ENCODE measurements at places on chromosomes 2 and 18.

DNA sequence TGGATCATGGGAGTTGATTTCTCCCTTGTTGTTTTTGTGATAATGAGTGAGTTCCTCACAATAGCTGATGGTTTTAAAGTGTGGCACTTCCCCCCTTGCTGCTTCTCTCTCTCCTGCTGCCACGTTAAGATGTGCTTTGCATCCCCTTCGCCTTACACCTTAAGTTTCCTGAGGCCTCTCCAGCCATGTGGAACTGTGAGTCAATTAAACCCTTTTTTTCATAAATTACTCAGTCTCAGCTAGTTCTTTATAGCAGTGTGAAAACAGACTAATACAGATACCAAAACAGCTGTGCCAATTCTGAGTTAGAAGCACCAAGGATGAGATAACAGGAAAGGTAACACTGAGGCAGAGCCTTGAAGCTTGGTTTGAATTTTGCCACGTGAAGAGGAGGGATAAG, 44.7 kb downstream of the ITSN2 start:
- no peak for DNase-seq

GRCh38 chr2:68857202-68857845, 13.9 kb downstream of the BMP10 start:
- no peak for DNase-seq

GRCh38 chr2:164485541-164485940, 135.7 kb downstream of the GRB14 start:
- DNase-seq, result no peak

DNA sequence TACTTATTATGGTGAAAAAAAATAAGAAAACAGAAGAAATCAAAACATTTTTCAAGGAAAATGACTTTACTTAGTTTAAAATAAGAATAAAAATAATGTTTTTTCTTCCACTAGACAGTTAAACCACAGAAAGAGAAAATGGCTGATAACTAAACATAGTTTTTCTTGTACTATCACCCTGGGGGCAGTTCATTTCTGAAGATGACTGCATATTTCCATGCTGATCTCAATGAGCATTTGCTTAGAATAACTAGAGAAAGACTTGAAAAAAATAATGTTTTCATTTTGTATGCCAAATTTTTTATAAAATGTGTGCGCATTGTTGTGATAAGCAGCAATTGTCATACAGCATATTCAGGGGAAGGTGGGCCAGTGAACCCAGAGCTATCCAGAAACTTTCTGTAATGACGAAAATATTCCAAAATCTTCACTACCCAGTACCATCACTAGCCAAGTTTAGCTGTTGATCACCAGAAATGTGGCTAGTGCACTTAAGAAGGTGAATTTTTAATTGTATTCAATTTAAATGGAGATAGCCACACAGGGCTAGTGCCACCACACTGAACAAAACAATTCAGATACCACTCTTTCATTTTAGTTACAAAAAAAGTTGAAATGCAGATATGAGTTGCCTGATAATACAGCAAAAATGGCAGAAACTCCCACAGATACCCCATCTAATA, 513.4 kb upstream of the NETO1 start:
- DNase-seq, result no peak

DNA sequence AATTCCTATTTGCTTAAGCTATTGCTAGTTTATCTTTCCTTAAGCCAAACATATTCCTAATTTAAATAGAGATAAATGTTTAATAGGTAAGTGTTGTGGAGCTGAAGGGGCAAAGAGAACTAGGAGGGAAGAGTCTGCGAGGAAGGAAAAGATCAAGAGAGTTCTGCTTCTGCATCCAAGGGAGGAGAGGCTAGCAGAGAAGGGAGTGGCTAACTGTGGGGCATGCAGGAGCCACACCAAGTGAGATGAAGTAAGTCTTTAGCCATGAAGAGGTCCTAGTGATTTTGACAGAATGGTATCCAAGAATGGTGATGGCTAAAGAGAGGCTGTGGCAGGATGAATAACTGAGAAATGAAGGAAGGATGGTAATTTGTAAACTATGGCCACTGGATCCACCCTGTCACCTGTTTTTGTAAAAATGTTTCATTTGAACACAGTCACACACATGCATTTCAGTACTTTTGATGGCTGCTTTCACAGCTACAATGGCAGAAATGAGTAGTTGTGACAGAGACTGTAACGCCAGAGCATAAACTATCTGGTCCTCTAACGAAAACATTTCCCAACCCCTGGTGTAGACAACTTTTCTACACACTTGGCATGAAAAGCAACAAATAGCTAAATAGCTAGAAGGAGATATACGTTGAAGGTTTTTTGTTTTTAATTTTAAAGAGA, 15.6 kb downstream of the TPGS2 start:
- DNase-seq, result no peak

DNA sequence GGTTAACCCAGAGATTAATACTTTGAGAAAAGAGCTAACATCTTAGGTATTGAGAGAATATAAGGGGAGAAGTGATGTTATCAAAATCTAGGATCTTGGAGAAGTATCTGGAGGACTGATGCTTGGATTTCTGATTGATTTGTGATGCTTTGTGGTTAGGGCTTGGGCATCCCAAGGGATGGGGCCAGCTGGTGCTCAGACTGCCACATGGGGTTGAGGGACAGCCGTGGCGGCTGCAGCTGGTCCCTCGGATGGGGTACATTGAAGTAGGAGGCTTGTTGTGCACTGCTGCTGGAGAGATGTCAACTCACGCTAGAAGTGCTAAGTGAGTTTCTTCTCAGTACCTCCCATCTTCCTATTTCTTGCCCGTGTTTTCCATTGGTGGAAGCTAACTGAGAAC, 22.4 kb downstream of the HRH4 start:
- no peak for DNase-seq

GRCh38 chr2:236434593-236434992, 135.0 kb upstream of the ACKR3 start:
- DNase-seq, result no peak

- DNase-seq, result no peak
Observed at GRCh38 chr18:54267701-54268100, 1.6 kb upstream of the POLI start.

GRCh38 chr2:128686497-128686859, 367.8 kb upstream of the HS6ST1 start:
- DNase-seq, result no peak

DNA sequence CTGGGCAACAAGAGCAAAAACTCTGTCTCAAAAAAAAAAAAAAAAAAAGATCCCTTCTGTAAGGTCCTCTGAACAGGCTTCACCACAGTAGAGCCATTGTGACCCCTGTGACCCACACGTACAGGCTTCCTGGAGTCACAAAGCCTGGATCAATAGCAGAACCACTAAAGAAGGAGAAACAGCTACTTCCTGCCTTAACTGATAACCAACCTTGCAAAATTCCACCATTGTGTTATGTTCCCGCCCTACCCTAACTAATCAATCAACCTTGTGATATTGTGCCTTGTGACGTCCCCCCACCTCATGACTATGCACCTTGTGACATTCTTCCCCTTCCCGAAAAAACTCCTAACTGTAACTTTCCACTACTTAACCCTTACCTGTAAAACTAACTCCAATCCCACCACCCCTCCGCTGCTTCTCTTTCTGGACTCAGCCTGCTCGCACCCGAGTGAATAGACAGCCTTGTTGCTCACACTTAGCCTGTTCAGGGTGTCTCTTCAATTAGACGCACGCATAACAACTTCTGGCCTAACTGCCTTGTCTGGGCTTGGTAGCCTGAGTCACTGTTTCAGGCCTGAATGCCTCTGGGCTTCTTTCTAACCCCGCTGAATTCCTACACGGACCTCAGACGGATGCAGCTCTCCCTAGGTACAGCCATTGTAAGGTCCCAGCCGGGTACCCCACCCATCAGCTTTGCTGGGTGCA, 13.9 kb downstream of the SCYGR8 start:
- no peak for DNase-seq

- no peak for DNase-seq
Observed at GRCh38 chr2:101986376-101986775, 5.4 kb upstream of the IL1R2 start.

DNA sequence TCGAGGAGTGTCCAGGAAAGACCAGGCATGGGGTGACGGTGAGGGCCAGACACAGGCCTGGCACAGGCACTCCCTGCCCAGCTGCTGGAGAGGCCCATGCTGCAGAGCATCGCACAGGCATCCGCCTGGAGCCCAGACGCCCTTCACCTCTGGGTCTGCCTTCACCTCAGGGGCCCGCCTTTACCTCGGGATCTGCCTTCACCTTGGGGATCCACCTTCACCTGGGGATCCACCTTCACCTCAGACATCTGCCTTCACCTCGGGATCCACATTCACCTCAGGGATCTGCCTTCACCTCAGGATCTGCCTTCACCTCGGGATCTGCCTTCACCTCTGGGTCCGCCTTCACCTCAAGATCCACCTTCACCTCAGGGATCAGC, 7.7 kb downstream of the KIF1A start:
- no peak for DNase-seq

GRCh38 chr2:70104231-70105111, 17.2 kb downstream of the PCBP1 start:
- peak; percentile 62 for DNase-seq

DNA sequence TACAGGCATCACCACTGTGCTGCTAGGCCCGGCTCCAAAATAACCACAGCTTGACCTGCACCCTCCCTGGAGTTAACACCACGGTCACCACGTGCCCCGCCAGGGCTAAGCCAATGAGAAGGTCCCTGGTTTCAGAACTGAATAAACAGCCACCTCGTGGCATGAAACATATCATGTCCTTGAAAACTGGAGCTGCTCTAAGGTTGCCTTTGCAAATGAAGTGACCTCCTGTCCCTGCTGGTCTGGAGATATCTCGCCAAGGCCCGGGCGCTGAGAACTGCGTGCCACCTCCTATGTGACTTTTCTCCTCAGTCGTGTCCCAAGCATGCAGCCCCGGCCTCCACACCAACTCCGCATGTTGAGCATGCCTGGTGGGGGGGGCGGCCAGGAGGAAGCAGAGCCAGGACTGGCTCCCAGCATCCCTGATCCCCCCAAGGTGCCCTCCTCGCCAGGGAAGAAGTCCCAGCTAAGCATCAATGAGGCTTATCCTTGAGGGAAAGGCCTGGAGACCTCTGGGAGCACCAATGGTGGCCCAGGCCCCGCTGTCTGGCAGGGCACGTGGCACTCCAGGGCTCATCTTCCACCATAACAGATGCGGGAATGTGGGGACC, 16.3 kb upstream of the KCNG2 start:
- DNase-seq, result no peak

- no peak for DNase-seq
Observed at GRCh38 chr18:23107718-23108117, 27.6 kb upstream of the CABLES1 start.

- no peak for DNase-seq
Observed at GRCh38 chr2:23597687-23598086, 212.7 kb downstream of the KLHL29 start.

- no peak for DNase-seq
Observed at GRCh38 chr2:128510701-128511397, 192.2 kb upstream of the HS6ST1 start.

- peak; percentile 8 for DNase-seq
Observed at GRCh38 chr2:30691948-30692828, 115.1 kb downstream of the CAPN13 start.

GRCh38 chr2:125095826-125096225, 1070.7 kb downstream of the CNTNAP5 start:
- DNase-seq, result no peak

- no peak for DNase-seq
Observed at GRCh38 chr18:3452750-3453539, 3.0 kb downstream of the TGIF1 start.

DNA sequence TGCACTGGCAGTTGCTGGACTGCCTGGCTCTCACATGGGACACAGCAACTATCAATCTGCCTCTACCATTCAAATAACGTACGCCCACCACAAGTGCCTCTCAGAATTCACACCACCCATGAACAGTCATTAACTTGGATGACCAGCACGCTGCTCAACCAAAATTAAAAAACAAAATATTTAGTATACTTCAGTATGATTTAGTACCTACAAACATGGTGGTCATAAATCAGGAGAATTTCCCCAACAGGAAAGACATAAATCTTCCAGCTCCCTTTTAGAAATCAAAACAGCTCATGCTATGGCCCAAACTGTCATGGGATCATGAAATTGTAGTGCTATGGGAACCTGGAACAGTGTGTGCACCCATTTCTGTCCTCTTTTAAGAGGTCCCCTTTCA, 317.4 kb upstream of the ETAA1 start:
- DNase-seq, result no peak

- no peak for DNase-seq
Observed at GRCh38 chr2:6674381-6674780, 191.3 kb downstream of the CMPK2 start.

GRCh38 chr2:99106913-99107312, 34.6 kb upstream of the C2orf15 start:
- DNase-seq, result no peak

GRCh38 chr18:46290440-46291020, 186.3 kb downstream of the HAUS1 start:
- no peak for DNase-seq

- DNase-seq, result no peak
Observed at GRCh38 chr2:62410926-62411456, 95.0 kb downstream of the TMEM17 start.

DNA sequence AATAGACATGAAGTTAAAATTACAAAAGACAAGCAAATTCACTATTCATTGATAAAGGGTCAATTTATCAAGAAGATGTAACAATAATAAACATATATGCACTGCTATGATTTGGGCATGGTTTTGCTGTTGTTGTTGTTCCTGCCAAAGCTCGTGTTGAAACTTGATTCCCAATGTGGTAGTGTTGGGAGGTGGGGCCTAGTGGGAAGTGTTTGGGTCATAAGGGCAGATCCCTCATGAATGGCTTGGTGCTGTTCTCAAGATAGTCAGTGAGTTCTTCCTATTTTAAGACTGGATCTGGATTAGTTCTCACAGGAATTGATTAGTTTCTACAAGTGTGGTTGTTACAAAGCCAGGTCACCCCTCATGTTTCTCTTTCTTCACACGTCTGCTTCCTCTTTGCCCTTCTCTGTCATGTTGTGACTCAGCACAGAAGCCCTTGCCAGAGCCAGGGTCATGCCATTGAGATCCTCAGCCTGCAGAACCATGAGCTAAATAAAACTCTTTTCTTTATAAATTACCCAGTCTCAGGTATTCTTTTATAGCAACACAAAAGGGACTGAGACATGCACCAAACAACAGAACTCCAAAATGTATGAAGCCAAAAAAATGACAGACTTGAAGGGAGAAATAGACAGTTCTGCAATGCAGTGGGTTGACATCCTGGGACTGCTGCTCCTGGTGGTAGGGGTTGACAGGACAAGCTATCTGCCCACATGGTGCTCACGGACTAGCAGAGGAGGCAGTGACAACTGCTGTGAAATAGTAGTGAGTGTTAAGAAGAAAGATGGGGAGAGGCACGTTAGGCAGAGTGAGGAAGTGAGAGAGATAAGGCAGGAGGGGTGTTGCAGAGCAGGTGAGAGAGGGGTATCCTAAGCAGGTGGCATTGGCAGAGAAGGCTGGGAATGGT, 18.6 kb upstream of the SKA1 start:
- no peak for DNase-seq
